Activated naive CD4-positive, alpha-beta T cell (primary cell): ENCODE measurements at places on chromosomes 7 and 10.

GRCh38 chr7:1761774-1762173 is 91.7 kb downstream of the ELFN1 start:
- DNase-seq: no peak

- no peak for DNase-seq
These were observed 5.3 kb downstream of the CPA1 start for GRCh38 chr7:130385600-130386066.

DNA sequence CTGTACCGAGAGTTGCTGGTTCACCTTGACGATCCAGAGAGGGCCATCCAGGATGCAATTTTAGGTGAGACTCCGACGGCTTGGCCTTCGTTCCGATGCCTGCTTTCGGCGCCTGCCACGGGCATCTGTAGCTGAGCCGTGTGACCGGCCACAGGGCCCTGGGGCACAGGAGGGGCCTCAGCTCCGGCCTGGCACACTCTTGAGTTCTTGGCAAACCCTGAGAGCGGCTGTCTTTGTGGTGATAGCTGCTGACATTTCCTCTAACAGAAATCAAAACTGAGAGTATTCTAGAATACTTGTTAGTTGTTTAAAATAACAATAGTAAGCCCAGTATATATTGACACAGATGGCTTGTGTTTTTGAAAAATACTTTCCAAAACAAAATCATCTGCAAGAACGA is 52.2 kb upstream of the SUN1 start:
- DNase-seq: no peak

DNA sequence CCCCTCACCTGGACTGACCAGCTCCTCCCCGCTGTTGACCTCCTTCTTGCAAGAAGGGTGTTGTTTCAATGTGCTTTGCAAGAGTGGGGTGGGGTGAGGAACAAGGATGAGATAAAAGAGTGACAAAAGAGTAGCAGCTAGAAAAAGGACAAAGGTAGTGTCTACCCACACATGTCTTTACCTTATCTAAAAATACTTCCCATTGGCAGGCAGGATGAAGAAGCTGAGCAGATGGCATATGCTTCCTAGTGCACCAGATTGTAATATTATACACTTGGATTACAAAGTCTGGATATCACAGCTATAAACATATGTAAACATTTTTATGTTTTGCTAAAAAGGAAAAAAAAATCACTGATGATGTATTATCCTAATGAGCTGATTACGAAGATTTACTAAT is 34.5 kb downstream of the CHN2 start:
- no peak for DNase-seq

- no peak for DNase-seq
These were observed 2.8 kb downstream of the BMPR1A start for GRCh38 chr10:86759073-86759672.

DNA sequence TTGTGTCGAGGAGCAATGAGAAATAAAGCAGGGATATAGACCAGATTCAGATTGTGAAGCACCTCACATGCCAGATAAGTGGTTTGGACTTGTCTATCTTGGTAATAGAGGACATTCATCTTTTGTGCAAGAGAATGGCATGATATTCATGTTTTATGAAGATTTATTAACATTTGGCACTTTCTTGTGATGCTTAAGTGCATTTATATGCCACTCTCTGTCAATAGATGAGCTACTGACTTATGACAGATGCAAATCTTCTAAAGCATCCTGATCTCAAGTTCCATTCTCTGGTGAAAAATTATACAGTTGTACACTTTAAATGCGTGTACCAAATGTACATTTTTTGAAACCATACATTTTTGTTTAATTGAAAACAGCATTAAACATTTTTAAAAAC is 415.3 kb downstream of the SORCS3 start:
- no peak for DNase-seq

DNA sequence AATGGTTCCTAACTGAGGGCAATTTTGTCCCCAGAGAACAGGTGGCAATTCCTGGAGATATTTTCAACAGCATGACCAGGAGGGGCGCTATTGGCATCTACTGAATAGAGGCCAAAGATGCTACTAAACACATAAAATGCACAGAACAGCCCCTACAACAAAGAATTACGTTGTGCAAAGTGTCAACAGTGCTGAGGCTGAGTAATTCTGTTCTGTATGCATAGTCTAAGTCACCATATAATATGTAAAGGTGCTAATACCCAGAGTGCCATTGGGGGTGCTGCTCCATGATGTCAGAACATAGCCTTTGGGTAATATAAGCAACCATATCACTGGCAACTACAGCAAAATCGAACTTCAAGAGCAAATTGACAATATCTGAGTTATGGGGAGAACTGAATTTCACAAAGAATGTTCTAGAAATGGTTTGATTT is 213.3 kb upstream of the PHYHIPL start:
- no peak for DNase-seq

GRCh38 chr7:25863005-25863728 is 288.8 kb upstream of the NFE2L3 start:
- no peak for DNase-seq

DNA sequence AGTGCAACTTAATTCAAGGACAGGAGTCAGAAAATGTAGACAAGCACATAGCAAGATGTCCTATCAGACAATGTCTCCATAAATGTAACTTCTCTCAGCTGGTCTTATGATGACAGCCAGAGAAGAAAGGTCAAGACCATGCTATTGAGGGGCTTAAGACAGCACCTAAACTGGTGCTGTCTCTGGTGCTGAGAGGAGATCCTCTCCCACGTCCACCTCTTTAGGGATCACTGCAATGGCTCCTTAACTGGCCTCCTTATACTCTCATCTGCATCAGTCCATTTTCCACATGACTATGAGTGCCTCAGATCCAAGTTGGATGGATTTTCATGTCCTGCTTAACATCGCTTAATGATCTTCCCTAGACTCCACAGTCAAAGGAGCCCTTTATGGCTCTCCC is 210.6 kb downstream of the ARL4A start:
- DNase-seq: no peak

DNA sequence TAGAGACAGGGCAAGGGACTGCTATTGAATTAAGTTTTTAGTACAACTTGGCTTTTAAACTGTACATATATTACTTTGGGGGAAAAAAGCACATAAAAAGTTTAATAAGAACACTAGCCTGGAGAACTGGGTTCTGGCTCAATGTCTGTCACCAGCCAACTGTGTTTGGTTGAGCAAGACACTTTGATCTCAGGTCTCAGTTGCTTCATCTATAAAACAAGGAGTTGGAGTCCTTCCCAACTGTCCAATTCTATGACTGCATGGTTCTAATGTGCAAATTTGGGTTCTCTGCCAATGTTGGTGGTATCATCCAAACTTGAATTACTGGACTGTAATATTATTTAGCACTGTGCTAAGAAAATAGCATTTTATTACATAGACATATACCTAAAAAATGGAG is 50.3 kb downstream of the ATXN7L1 start:
- no peak for DNase-seq

DNA sequence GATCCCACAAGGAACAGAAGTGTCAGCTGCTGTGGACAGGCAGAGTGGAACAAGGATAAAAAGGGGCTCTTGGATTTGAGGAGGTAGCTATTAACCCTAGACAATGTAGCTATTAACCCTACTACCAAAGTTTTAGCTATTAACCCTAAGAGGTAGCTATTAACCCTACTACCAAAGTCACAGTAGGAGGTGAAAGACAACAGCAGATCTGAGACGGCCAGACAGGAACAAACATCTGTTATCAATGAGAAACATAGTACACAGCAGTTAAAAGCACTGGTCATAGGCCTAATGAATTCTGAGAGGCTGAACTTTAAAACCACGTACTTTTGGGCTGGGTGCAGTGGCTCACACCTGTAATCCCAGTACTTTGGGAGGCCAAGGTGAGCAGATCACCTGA is 11.9 kb downstream of the ERCC6 start:
- no peak for DNase-seq

DNA sequence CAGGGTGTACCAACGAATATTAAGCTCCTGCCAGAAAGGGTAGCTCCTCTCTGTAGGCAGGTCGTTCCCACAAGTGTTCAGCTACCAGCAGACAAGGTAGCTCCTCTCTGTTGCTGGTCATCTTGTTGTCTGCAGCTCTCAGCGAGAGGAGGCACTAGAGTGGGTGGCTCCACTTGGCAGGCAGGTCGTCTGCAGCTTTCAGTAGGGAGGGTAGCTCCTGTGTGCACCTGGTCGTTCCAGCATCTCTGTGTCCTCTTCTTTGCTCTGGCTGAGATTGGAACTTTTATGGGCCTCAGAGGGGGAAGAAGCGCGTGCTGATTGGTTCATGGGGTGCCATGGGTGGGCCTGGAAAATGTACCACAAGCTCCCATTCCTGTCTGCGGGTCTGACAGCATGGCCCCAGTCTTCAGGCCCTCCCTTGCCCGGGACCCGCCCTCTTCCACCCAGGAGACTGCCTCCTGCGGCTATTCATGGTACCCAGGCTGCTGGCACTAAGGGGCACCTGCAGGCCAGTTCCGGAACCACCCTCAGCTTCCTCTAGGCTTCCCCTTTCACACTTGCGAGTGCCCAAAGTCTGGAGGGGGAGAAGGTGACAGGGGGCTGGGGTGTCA is 63.9 kb upstream of the CACNA2D1 start:
- no peak for DNase-seq

DNA sequence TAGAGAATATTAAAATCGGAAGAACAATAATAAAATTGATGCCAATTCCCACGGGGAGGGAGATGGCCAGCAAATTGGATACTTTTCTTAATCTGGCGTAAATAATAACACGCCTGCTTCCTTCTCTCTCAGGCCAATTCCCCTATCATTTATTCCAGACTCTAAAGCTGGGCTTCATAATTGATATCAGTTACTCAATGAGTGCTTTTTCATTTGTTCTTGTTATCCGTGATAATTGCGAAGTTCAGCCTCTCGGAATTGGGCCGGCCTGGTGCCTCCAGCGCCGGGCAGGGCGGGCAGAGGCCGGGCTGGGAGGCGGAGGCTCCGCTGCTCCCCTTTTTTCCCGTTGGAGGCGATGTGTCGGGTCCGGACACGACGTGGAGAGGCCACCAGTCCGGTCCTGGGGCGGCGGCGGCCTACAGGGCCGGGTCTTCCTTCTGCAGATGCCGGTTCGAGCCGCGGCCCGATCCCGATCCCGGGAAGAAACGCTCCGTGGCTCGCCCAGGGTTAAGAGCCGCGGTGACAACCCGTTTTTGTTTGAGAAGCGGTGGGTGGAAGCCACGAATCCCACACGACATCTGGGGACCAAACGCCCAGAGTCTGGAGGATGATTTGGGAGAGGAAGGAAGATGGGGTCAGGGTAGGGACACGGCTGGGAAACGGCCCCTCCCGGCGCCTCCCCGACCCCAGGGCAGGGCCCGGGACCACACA is 13.6 kb downstream of the UNCX start:
- no peak for DNase-seq

- no peak for DNase-seq
These were observed 175.5 kb upstream of the ZMIZ1 start for GRCh38 chr10:78893217-78893616.

GRCh38 chr7:81777697-81778096 is 7.8 kb upstream of the HGF start:
- no peak for DNase-seq

GRCh38 chr7:143878884-143879283 is 23.1 kb downstream of the TCAF1 start:
- no peak for DNase-seq

DNA sequence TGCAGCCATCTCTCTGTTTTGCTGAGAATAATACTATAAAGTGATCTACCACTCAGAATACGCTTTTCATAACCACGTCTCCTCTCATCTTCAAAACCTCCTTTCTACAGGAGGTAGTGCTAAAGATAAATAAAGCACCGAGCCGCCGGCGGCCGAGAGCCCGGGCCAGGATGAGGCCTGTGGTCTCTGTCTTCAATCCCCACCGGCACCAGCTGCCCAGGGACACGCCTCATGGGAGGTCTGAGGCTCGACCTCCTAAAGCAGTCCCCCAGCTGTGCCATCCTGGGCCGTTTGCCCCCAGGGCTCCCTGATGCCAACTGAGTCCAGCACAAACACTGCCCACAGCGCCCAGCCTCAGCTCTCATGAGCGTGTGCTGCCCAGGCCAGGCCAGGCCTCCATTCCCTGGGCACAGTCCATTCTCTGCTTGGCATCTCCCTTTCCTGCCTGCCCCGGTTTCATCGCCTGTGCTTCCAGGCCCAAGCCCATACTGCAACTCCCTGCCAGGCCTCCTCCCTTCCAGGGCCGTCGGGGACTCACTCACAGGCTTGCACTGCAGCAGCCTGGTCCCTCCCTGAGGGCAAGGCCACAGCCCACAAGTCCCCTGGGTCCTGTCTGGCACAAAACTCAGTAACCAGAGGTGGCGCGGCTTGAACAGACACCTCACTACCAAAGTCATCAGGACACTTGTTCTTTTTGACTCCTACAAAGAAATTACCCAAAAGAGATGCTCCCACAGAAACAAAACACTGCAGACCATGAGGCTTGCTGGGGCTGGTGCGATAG is 2.5 kb downstream of the INTS1 start:
- no peak for DNase-seq

DNA sequence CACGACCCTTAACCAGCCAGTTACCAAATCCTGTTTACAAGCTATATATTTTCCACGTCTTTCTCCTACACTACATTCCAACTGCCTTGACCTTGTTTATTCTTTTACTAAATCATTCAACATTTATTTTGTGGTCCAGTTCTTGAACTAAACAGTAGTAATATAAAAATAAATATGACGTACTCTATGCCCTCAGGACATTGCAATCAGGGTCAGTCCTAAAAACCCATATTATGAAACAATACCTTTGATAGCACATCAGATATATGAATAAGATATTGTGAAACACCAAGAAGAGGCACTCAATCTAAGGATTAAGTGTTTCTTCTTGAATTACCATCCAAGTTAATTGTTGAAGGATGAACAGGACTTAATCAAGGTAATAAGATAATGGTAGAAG is 52.5 kb upstream of the WNT16 start:
- DNase-seq: no peak

GRCh38 chr7:77699056-77699455 is 2.8 kb downstream of the RSBN1L start:
- DNase-seq: no peak

DNA sequence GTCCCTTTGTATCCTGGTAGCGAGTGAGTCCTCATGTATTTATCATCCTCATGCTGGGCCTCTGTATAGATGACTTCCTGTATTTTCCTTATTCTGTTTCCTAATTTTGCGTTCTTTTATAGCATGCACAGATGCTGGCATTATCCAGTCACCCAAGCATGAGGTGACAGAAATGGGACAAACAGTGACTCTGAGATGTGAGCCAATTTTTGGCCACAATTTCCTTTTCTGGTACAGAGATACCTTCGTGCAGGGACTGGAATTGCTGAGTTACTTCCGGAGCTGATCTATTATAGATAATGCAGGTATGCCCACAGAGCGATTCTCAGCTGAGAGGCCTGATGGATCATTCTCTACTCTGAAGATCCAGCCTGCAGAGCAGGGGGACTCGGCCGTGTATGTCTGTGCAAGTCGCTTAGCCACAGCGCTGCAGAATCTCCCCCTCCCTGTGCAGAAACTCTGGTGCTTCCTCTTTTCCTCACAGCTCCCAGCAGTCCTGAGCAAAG is 183.1 kb upstream of the PRSS58 start:
- no peak for DNase-seq

DNA sequence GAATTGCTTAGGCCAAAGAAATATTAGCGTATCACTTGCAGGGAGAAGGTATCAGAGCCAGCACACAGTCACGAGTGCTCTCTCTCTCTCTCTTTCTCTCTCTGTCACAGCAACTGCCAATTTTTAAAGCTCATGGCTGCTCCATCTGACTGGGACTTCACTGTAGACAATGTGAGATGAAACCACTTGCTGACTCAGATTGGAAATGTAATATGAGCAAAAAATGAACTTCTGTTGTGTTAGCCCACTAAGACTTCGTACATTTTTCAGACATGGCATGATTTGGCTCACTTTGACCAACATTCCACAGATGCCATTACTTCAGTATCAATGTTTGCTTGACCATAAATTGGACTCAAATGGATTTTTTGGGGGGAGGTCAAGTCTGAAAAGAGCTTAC is 68.1 kb downstream of the DGKB start:
- no peak for DNase-seq
